ENCODE measurements at places on chromosomes 7 and 10. TPM values are rescaled to one million over a fixed set of nuclear protein-coding genes. Genes with fewer than 3 reads are reported as not detected.

- peak; percentile 66 for DNase-seq
Measured at GRCh38 chr10:121070275-121071070, 219.3 kb downstream of the WDR11 start.

DNA sequence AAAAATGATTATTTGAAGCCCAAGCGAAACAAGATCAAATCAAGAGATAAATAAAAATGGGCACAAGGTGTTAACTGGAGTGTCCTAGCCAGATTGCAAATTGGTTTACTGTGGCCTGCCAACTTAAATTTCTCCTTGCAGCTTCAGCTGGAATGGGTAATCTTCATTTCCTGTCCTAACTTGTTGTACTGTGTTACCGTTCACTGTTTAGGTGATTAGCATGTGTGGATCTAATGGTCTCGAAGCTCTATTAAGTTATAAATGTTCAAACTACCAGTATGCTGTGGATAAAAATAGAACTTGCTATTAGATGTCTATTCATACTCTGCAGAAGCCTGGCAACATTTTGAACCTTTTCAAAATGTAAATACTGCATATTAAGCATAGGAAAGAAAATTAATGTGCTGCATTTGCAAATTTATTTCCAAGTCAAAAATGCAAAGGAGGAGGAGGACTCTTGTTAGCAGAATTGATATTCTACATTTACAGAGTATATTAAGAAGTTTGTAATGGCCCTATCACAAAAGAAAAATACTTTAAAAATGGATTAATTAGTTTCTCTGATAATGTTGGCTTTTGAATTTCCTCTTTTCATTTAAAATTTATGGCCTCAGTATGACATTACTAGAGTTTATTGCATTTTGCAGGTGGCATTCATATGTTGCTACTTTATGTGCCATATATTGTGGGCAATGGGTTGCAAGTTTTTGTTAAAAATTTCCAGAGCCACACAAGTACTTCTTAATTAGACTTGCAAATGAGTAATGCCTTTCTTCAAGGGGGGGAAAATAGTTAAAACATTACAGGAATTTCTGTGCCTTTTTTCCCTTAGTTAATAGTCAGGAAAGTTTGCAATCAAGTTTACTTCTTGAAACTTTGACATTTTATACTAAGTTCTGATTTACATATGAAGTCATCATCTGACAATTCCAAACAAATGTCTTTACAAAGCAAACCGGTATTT is 92.1 kb downstream of the CABCOCO1 start:
- no peak for DNase-seq

DNA sequence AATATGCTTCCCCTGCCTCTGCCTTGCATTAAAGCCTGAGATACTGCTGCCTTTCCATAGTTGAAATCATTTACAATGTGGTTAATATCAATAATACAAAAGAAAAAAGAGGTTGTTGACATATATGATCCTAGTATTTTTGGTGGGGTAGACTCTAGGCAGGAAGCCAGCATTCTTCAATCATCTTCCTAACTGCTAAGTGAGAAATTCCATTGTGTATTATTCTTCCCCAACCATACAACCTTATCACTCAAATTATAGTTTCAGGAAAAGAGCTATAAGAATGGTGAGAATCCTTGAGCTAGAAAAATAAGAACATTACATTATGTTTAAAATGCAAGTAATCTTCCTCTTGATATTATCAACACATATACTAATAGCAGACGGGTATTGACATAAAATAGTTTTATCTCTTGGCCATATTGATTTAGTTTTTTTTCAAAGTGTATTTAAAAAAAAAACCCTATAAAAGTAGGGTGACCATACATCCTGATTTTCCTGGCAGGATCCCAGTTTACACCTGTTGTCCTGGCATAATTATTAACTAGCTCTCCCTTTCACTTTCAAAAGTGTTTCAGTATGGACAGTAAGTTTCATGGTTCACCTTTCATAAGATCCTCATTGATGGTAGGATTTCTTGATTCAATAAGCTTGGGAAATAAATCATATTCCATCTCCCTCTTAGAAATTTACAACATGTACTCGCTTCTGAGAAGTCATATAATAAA is 33.4 kb upstream of the WASL start:
- no peak for DNase-seq

NRP1 gene
- total RNA-seq: 3.5 TPM

GRCh38 chr7:37031571-37032257 is 307.4 kb upstream of the AOAH start:
- DNase-seq: peak; percentile 64

DNA sequence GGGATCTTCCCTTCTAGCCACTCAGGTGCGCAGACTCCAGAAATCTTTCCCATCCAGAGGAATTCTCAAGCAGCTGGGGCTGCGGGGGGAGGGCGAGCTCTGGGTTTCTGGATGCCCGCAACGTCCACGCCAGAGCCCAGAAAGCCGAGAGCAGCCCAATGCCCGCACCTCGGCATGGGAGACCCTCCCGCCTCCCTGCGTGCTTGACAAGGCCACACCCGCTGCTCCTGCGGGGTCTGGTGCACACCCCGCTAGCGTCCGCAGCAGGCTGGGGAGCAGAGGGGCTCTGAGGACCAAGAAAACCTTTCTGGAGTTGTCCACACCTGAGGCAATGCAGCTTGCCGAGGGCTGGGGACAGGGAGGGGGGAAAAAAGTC is 66.2 kb downstream of the SLC29A4 start:
- peak; percentile 28 for DNase-seq

DNA sequence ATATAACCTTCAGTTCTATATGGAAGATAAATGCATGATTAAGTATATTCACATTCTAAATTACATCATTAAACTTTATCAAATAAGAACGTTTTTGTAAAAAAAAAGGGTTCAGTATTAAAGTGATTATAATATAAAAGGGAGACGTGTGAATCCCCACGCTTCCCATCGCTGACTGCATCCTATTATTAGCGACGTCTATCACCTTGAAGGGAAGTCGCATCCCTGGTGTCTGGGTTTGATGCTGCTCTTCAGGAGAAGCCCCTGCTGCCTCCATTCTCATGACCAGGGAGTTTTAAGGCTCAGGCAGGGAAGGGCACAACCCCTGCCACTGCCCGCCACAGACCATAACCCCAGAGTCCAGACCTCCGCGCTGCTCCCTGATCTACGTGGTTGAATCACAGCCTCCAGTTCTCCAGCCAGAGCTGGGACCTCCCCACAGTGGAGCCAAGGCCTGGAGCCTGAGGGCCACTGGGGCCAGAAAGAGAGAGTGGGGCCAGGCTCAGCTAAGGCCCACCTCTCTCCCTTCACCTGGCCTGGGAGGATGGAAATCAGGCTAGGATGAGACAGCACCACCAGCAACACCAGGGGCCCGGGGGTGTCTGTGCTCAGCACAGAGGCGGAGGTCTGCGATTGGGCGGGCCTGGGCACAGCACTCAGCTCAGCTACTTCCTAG is 130.6 kb downstream of the TCERG1L start:
- DNase-seq: no peak

ASB10 gene
- total RNA-seq: not detected

- no peak for DNase-seq
Measured at GRCh38 chr10:3681642-3682554, 103.1 kb downstream of the KLF6 start.

DNA sequence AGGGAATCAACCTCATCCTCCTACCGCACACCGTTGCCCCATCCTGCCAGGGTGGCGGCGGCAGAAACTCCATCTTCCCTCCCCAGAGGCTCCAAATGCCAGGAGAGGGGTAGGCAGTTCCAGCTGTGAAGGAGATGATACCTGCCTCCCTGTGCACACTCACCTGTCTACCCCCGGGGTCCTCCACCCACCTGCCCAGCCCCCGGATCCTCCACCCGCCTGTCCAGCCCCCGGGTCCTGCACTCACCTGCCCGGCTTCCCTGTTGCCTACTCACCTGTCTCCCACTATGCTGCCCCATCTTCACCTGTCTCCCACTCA is 13.4 kb upstream of the DNAAF5 start:
- no peak for DNase-seq

ASL gene
- total RNA-seq: 40.0 TPM

HOGA1 gene
- not detected for total RNA-seq

MBLAC1 gene
- 5.0 TPM for total RNA-seq

SYT15 gene
- total RNA-seq: not detected

VGF gene
- total RNA-seq: 3.3 TPM

CPA2 gene
- not detected for total RNA-seq

- DNase-seq: no peak
Measured at GRCh38 chr7:157690058-157690832, 353.4 kb downstream of the DNAJB6 start.

All from GM23338 (cell line).